ENCODE measurements at places on chromosomes 11 and 22. TPM values are rescaled to one million over a fixed set of nuclear protein-coding genes. Genes with fewer than 3 reads are reported as not detected.

The RFPL1 gene
- total RNA-seq, result not detected

The C1QTNF5 gene
- not detected for total RNA-seq

The OR4D5 gene
- total RNA-seq, result not detected

The MMP8 gene
- not detected for total RNA-seq

The GAL3ST3 gene
- total RNA-seq, result not detected

DNA sequence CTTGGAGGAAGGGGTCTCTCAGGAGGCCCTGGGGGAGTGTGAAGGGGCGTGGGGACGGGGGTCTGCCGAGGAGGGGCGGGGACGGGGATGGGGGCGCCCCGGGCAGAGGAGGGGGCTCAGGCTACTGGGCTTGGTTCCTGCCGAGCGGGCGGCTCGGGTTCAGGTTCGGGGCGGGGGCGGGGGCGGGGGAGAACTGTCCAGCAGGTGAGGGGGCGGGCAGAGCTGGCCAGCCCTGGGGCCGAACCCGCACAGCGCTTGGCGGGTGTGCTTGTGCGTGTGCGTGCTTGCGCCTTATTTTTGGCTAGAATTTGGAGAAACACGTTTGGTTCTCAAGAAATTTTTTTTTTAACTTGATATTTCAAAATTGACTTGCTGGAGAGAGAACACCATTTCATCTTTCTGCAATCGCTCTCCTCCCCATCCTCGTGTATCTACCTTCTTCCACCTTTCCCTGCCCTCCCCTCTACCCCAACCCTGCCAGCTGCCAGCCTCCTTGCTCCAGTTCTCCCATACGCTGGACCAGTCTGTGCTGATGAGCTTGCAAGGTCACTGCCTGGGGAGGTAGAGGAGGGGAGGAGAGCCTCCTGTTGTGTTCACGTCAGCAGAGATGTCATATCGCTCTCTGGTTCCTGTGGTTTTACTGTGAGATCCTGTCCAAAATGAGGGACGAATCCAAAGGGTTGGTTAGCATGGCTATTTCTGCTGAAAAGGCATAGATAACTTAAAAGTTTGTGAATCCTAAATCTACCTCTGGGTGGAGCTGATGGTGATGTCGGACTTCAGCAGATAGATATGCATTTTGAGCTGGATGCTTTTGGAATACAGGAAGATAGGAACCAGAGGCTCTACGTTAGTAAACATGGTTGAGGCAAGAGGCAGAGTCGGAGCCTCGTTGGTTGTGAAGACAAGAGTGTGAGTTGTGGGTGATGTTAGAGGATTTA, 668 bp downstream of the MADD start:
- no peaks in the 10 kb centered on the region for H3K27me3 ChIP-seq
- no peak for DNase-seq
- H3K4me1 ChIP-seq, result peaks cover 38% of the 10 kb centered on the region
- H3K4me3 ChIP-seq, result peak overlapping the region; percentile 92

- H3K36me3 ChIP-seq, result no peaks in the 10 kb centered on the region
- H3K27ac ChIP-seq, result no peak overlapping the region
- H3K4me1 ChIP-seq, result no peaks in the 10 kb centered on the region
- H3K27me3 ChIP-seq, result no peaks in the 10 kb centered on the region
- H3K4me3 ChIP-seq, result no peak overlapping the region
Measured at GRCh38 chr11:84958295-84958694, 668.8 kb downstream of the DLG2 start.

GRCh38 chr11:114088836-114089235, 29.3 kb downstream of the ZBTB16 start:
- H3K36me3 ChIP-seq, result no peaks in the 10 kb centered on the region
- no peak overlapping the region for H3K4me3 ChIP-seq
- peaks cover 44% of the 10 kb centered on the region for H3K4me1 ChIP-seq
- H3K27ac ChIP-seq, result no peak overlapping the region
- DNase-seq, result no peak

DNA sequence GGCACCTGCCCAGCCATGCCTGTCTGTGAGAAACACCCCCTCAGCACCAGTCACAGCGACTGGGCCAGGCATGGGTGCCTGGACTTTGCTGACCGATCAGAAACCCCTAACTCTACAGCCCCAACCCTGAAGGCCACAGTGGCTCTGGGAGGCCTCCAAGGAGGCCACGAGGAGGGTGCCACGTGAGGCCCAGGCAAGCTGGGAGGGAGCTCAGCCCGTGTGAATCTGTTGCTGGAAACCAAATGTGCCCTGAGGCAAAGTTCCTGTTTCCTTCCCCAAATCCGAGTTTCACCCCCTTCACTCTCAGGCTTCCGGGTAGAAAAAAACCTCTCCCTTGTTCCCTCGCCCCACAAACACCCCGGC, 1.3 kb downstream of the UNC93B1 start:
- peaks cover 16% of the 10 kb centered on the region for H3K4me1 ChIP-seq
- peak overlapping the region; percentile 41 for H3K27ac ChIP-seq
- no peak for DNase-seq
- H3K27me3 ChIP-seq, result no peaks in the 10 kb centered on the region
- H3K4me3 ChIP-seq, result peak overlapping the region; percentile 75

DNA sequence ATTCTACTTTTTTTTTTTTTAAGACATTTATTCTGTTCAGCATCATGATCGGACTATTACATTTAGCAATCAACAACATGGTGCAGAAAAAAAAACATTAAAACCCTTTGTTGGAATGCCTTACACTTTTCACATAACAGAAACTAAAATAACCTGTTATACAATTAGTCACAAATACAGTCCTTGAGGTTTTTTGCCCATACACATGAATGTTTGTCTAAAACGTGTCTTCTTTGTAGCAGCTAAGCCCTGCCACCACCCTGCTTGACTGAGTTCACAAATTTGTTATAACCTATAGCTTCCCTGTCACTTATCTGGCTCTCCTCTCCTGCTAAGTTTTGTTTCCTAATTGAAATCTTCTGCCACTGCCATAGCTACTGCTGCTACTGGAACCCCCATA, 75.4 kb upstream of the ARHGAP20 start:
- H3K36me3 ChIP-seq, result no peaks in the 10 kb centered on the region
- H3K4me1 ChIP-seq, result no peaks in the 10 kb centered on the region
- H3K27ac ChIP-seq, result no peak overlapping the region
- H3K27me3 ChIP-seq, result peaks cover 4% of the 10 kb centered on the region
- no peak overlapping the region for H3K4me3 ChIP-seq

GRCh38 chr11:5226732-5227310, at the start of gene HBB:
Gene HBB (minus strand): TSS chr11:5227071. CDS start chr11:5227021, 50 bp downstream.
- no peak within 1 kb of the TSS for H3K27ac ChIP-seq
- no peaks in the 10 kb centered on the region for H3K36me3 ChIP-seq
- H3K4me1 ChIP-seq, result no peaks in the 10 kb centered on the region
- H3K27me3 ChIP-seq, result peaks cover 15% of the 10 kb centered on the region
- H3K4me3 ChIP-seq, result no peak within 1 kb of the TSS

DNA sequence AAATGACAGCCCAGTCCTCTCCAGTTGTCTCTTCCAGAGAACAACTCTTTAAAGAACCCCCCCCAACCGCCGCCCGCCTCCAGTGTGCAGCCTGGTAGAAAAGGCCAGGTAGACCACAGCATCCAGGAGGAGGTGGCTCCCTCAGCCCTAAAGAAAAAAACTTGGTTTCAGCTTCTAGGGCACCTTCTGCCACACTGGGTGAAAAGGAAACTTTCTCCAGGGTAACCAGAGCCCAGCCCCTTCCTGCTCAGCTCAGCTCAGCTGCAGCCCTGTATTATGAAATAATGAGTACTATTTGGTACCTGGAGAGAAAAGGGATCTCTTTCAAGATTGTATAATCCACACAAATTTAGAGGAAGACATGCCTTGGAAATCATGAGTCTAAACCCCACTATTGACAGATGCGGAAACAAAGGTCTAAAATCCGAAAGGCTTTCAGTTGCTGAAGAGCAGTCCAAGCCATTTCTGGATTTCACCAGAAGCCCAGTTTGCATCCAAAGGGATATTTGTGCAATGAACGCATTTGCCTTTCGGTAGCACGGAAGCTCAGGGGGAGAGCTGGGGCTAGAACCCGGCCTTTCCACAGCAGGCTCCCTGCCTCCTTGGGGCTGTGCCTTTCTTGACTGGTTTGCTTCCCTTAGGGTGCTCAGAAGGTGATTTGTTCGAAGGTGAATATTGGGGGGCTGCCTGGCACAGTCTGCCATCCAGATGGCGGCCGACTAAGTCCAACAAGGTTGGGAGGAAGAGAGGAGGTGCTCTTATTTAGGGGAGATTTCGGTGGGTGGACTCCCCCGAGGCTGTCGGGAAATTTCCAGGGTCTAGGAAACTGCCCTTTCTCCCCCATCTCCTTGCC, 3.3 kb downstream of the FXYD6 start:
- DNase-seq, result no peak
- H3K27ac ChIP-seq, result no peak overlapping the region
- peaks cover 4% of the 10 kb centered on the region for H3K36me3 ChIP-seq

- H3K27ac ChIP-seq, result no peak overlapping the region
- peaks cover 58% of the 10 kb centered on the region for H3K27me3 ChIP-seq
- no peak overlapping the region for H3K4me3 ChIP-seq
- no peak for DNase-seq
- peaks cover 2% of the 10 kb centered on the region for H3K4me1 ChIP-seq
- peaks cover under 1% of the 10 kb centered on the region for H3K36me3 ChIP-seq
Measured at GRCh38 chr11:34349882-34350281, 7.9 kb downstream of the ABTB2 start.

GRCh38 chr11:60377401-60378136, 763 bp upstream of the MS4A7 start:
- H3K27ac ChIP-seq, result no peak overlapping the region
- DNase-seq, result no peak
- H3K36me3 ChIP-seq, result no peaks in the 10 kb centered on the region
- peaks cover 73% of the 10 kb centered on the region for H3K27me3 ChIP-seq
- H3K4me3 ChIP-seq, result no peak overlapping the region

- no peak overlapping the region for H3K4me3 ChIP-seq
- peaks cover 7% of the 10 kb centered on the region for H3K4me1 ChIP-seq
- H3K36me3 ChIP-seq, result peaks cover 1% of the 10 kb centered on the region
Measured at GRCh38 chr22:35148381-35148780, 82.4 kb downstream of the ISX start.

DNA sequence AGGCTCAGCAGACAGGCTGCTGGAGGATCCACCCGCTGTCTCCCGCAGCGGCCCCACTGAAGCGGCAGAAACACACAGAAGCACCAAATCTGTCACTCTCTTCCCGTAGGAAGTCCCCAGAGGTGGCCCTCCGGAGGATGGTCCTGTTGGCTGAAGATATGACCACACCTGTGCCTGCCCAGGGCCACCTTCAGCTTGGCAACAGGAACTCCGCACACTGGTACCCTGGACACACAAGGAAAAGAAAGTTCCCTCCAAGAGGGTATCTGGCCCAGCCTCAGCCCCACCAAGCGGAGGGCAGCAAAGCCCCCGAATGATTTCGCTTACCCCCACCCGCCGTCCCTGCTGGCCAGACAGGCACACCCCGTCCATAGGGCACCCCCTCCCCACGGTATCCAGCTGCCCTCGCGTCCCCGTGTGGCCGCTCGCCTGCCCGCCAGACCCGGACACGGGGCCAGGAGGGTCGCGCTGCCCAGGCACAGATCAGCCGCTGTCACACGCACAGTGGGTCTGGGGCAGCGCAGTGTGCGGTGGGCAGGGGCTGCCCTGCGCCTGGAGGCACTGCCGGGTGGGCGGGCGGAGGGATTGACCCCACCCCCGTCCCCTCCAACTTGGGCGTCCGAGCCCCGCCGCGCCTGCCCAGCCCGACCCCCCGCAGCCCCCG, 7.0 kb downstream of the RASSF7 start:
- no peak for DNase-seq
- H3K36me3 ChIP-seq, result no peaks in the 10 kb centered on the region
- H3K4me3 ChIP-seq, result peak overlapping the region; percentile 61
- H3K27me3 ChIP-seq, result no peaks in the 10 kb centered on the region
- no peaks in the 10 kb centered on the region for H3K4me1 ChIP-seq
- no peak overlapping the region for H3K27ac ChIP-seq

- no peak overlapping the region for H3K27ac ChIP-seq
- H3K27me3 ChIP-seq, result peaks cover 6% of the 10 kb centered on the region
- H3K4me3 ChIP-seq, result no peak overlapping the region
- no peaks in the 10 kb centered on the region for H3K36me3 ChIP-seq
Measured at GRCh38 chr11:66885950-66886440, 29.1 kb downstream of the LRFN4 start.

DNA sequence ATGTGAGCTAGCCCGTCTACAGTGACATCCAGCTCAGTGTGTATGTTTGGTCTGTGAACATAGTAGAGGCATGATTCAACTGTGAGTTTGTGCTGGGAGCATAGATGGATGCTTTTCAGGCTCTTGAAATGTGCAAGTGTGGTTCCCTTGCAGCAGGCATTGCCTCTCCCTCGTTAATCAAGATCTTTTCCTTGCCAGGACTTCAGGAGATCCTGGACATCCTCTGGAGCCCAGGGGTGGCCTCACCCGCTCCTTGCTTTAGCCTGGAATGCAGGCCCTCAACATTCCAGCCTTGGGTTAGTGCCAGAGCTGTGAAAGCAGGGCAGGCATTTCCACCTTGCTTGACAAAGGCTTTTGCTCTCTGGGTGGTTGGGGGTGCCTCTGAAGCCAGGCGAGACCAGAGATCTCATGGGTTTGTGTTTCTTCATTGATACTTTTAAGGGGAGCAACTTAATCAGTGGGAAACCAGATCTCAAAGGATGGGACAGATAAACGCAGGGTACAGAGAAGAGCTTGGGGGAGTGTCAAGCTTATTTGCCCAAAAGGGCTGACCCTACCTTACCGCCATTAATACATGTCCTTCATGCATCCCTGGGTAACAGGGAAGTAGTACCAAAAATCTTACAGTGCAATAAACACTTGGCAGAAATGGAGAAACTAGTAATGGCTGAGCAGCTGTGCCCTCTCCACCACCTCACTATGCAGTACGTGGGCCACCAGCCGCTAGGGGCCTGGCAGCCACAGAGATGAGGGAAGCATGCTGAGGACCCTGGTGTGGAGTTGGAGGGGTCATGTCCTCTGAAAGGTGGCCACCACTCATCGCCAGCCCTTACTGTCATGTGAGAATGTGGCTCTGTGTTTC, 72.1 kb downstream of the PTPRJ start:
- no peak for DNase-seq
- H3K4me3 ChIP-seq, result no peak overlapping the region
- no peaks in the 10 kb centered on the region for H3K27me3 ChIP-seq
- peaks cover 45% of the 10 kb centered on the region for H3K4me1 ChIP-seq
- no peak overlapping the region for H3K27ac ChIP-seq

DNA sequence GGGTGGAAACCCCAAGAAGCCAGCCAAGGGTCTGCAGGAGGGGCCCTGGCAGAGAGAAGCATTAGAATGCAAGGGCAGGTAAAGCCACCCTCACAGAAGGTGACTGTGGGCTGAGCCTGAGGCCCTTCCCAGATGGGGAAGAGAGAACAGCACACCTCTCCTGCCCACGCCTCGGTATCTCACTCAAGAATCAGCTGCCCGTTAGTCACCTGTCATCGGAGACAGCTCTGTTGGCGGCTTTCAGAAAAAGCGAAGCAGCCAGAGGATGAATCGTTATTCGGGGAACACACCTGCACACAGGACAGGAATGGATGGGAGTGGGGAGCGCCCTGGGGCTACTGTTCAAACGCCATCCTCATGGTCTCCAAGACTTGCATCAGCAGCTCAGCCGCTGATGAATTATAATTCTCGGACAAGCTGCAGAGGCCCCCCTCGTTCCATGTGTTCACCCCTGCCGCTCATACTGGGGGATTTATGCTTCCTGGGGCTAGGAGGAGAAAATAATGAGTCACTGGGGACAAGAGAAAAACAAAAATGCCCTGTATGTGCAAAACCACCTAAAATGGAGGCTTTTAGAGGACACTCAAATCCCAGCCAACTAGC, 21.6 kb upstream of the TMA7B start:
- H3K27ac ChIP-seq, result no peak overlapping the region
- peak overlapping the region; percentile 75 for H3K4me3 ChIP-seq
- peaks cover 84% of the 10 kb centered on the region for H3K4me1 ChIP-seq
- peaks cover 8% of the 10 kb centered on the region for H3K36me3 ChIP-seq

- peaks cover 8% of the 10 kb centered on the region for H3K4me1 ChIP-seq
- no peak overlapping the region for H3K27ac ChIP-seq
- peaks cover 4% of the 10 kb centered on the region for H3K36me3 ChIP-seq
- H3K27me3 ChIP-seq, result peaks cover 53% of the 10 kb centered on the region
- no peak overlapping the region for H3K4me3 ChIP-seq
Measured at GRCh38 chr11:7498193-7498592, 12.9 kb downstream of the OLFML1 start.

All from T-helper 17 cell (primary cell).